ENCODE measurements at places on chromosomes 2 and 18.

DNA sequence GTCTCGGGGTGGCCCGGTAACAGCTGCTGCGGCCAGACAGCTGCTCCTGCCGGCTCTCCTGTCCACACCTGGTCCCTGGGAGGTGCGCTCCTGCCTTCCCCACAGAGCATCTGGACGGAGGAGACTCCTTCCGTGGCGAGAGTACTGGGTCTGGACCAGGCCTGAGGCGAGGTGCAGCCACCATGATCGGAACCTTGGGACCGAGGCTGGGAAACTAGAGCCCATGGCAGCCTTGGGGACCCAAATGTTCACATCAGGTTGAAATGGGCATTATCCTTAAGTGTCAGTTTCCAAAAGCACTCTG is 628 bp downstream of the GIGYF2 start:
- DNase-seq, result no peak

GRCh38 chr2:128457006-128457604 is 138.4 kb upstream of the HS6ST1 start:
- DNase-seq, result peak; percentile 50

DNA sequence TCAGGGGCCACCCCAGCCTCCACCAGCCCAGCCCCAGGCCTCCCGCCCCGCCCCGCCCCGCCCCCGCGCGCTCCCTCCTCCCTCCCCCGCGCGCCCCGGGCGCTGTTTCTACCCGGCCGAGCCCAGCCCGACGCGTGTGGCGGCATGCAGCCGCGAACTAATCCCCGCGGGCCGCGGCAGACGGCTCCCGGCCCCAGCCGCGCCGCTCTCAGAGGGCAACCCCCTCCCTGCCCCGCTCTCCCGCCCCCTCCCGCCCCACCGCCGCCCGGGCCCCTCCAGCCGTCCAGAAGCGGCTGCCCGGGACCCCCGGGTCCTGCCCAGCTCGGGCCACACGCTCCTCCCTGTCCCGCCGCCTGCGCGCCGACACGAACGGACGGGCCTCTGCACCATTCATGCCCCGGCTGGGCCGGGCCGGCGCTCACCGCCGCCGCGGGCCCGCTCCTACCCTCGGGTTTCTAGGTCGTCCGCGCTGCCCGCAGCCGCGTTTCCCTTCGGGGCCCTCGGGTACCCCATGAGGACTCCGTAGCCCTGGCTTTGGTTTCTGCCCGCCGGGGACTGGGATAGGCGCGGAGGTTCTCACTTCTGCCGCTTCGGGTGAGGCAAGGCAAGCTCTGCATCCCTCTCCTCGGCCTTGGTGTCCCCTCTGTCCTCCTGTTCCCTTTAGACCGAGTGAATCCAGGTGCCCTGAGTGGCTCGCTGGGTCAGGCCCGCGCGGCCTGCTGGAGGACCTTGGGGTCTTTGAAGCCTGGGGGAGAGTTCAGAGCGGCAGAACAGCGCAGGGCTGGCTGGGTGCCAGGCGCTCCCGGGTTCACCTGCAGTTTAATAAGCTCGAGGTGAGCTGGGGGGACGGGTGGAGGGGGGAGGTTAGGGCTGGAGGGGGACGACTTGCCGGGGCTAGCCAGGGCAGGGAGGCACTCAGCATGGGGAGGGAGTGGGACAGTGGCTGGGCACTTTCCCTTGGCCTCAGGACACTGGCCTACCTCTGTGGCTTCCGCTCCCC is 3.1 kb downstream of the WNT10A start:
- DNase-seq, result peak; percentile 76

DNA sequence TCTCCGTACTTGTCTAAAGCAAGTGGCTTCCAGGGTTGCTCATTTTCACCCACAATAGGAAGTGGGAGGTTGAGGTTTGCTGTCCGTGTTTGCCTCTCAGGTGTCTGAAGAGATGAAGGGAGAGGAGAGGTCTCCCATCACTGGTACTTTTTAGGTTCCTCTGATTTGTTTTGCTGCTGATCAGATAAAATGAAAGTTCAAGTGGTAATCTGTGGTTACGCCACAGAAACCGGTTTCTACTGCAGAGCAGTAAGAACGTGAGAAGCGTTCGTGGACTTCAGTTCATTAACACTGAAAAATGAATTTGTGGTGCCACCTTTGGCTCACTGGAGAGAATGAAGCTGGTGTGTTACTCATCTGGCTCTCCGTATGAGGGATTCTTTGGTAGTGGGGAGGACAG is 118.2 kb downstream of the GBX2 start:
- DNase-seq, result no peak

GRCh38 chr2:174263997-174264396 is 15.7 kb upstream of the OLA1 start:
- DNase-seq, result no peak

DNA sequence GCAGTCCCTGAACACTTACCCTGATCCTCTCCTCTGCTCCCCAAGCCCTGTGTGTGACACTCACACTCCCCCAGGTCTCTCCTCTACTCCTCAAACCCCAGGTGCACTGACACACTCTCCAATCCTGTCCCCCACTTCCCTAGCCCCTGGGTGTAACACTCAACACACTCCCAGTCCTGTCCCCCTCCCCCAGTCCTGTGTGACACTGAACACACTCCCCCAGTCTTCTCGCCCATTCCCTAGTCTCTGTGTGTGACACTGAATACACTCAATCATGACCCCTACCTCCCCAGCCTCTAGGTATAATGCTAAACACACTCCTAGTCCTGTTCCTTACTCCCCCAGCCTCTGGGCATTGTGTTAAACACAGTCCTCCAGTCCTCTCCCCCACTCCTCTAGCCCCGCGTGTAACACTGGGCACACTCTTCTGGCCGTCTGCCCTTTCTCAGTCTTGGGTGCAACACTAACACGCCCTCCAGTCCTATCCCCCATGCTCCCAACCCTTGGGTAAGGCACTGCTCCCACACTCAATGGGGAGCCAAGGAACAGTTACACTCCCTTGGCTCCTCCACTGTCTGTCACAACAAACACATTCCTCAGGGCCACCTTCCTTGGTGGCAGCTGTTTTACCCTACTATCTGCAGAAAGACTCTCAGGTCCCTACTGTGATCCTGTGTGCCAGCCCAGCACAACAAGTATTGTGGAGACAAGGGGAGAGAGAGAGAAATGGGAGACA is 82.5 kb upstream of the PKDCC start:
- peak; percentile 67 for DNase-seq

GRCh38 chr2:8344144-8345097 is 337.4 kb upstream of the ID2 start:
- peak; percentile 29 for DNase-seq

DNA sequence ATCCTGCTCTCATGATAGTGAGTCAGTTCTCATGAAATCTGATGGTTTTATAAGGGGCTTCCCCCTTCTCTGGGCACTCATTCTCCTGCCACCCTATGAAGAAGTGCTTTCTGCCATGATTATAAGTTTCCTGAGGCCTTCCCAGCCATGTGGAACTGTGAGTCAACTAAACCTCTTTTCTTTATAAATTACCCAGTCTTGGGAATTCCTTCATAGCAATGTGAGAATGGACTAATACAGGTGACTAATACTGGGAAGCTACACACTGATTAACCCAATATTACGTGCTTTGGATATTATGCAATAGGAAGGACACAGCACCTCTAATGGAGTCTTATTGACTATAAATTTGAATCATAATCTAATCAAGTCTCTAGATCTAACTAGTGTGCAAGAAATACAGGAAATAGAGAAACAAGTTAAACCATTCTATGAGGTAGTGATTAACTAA is 107.2 kb upstream of the ETAA1 start:
- DNase-seq, result no peak

DNA sequence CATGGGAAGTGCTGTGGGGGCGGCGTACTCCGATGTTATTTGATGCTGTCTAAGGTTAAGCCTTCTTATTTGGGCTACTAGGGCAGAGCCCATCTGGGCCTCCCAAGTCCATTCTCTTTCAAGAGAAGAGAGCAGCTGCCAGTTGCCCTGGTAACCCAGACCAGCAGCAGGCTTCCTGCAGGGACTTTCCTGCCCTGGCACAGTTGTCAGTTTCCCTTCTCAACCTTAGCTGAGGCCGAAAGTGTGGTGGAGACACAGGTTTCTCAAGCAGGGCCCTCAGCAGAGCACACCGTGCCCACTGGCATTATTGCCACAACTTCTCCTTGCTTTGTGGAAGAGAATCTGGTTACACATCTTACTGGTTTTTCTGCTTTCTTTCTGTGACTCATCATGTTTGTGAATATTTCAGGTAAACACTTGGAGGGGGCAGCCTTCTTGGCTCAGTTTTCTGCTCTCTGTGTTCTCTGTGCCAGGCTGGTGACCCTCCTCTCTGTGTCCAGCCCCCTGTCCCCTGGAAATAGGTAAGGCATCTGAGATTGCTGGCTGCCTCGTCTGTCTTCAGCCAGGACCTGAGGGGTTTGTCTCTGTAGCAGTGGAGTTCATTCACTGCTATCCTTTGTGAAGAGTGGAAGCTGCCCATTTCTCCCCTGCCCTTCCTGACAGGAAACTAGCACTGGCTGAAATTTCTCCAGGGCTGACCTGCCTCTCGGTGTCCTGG is 111.0 kb downstream of the B3GNT2 start:
- peak; percentile 59 for DNase-seq

DNA sequence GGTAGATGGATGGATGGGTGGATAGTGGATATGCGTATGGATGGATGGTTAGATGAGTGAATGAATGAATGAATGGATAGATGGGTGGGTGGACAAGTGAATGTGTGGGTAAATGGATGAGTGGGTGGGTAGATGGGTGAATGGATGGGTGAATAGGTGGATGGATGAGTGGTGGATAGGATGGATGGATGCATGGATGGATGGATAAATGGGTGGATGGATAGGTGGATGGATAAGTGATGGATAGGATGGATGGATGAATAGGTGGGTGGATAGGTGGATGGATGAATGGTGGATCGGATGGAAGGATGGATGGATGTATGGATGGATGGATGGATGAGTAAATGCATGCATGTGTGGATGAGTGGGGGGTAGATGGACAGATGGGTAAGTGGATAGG is 169.3 kb downstream of the ACKR3 start:
- DNase-seq, result no peak

DNA sequence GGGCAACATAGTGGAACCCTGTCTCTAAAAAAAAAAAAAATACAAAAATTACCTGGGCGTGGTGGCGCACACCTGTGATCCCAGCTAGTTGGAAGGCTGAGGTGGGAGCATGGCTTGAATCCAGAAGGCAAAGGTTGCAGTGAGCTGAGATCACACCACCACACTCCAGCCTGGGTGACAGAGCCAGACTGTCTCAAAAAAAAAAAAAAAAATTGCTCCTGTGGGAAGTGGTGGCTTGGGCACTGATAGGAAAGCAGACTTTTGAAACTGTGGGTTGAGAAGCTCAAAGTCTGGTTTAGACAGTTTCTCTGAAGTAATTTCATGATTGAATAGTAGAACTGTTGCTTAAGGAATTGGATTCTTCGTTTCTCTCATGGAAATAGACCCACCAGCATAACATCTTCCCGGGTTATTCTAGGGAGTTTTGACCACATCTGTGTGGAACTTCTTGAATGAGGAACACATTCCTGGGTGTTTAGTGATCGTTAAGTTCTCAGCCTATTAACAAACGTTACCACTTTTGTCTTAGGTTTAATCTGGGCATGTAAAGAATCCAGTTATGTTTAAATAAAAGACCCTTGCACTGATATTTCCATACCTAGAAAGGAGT is 33.5 kb downstream of the GRHL1 start:
- DNase-seq, result no peak

GRCh38 chr2:43273529-43273928 is 47.1 kb upstream of the ZFP36L2 start:
- no peak for DNase-seq

GRCh38 chr18:70195852-70196434 is 9.5 kb downstream of the RTTN start:
- peak; percentile 47 for DNase-seq

GRCh38 chr18:35334821-35335220 is 9.4 kb downstream of the ZNF24 start:
- no peak for DNase-seq

- DNase-seq, result no peak
These were observed 115.2 kb downstream of the ACVR1 start for GRCh38 chr2:157760949-157761348.

GRCh38 chr2:227228061-227228667 is 63.7 kb downstream of the COL4A3 start:
- peak; percentile 60 for DNase-seq

- DNase-seq, result peak; percentile 86
These were observed 2.4 kb downstream of the SMAD7 start for GRCh38 chr18:48948112-48949049.

DNA sequence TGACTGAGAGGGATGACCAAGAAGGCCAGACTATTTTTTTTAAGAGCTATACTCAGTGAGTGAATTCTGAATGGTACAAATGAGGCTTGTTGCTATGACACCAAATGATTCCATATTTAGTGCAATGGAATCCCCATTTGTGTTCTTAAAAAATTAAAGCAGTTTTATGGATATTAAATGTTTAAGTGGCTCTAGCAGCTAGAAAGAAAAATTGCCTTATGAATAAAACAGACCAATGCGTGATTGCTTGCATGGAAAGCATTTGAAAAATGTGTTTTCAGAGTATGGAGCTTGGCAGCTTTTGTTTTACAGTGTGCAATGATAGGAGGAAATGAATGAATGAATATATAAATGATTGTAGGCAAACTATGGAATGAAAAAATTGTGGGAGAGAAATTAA is 238.8 kb upstream of the DPP10 start:
- no peak for DNase-seq

GRCh38 chr2:127535422-127535901 is at the start of gene MYO7B:
Gene MYO7B, plus strand, starts transcription at chr2:127535683. Its CDS starts 24,040 bp downstream, at chr2:127559723.
- no peak for DNase-seq

DNA sequence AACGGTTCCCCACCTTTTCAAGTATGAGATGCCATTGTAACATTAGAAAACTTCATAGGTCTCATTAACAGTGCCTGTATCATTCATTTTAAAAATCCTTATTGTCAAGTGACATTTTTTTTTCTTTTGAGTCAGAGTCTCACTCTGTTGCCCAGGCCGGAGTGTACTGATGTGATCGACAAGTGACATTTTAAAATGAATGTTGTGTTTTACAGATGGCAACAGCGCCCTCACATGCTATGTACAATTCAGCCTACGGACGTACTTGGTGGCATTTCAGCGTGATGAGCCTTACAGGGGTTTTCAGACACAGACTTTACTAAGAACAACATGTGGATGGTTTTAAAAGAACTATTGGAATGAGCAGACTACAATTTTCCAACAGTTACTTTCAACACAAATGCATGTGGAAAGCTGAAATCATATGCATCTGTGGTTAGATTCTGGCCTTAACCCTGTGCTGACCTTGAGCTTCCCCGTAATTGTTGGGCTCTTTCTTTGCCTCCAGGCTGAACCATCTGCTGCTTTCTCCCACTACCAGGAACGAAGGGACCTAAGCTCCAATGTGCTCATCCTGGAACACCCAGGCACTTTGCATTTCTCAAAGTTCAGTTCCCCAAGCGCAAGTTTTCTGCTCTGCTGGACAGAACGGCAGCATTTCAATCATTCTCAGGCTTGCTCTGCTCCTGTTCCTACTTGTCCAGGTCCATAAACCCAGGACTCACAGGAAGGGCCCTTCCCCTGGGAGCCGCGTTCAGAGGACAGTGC is 119.9 kb upstream of the NDUFV2 start:
- DNase-seq, result peak; percentile 77

Measured in endodermal cell (in vitro differentiated cells).